T-cell (primary cell): ENCODE measurements at places on chromosomes 12 and 14.

- DNase-seq = no peak
Observed at GRCh38 chr12:49549735-49550692, 11.2 kb downstream of the KCNH3 start.

DNA sequence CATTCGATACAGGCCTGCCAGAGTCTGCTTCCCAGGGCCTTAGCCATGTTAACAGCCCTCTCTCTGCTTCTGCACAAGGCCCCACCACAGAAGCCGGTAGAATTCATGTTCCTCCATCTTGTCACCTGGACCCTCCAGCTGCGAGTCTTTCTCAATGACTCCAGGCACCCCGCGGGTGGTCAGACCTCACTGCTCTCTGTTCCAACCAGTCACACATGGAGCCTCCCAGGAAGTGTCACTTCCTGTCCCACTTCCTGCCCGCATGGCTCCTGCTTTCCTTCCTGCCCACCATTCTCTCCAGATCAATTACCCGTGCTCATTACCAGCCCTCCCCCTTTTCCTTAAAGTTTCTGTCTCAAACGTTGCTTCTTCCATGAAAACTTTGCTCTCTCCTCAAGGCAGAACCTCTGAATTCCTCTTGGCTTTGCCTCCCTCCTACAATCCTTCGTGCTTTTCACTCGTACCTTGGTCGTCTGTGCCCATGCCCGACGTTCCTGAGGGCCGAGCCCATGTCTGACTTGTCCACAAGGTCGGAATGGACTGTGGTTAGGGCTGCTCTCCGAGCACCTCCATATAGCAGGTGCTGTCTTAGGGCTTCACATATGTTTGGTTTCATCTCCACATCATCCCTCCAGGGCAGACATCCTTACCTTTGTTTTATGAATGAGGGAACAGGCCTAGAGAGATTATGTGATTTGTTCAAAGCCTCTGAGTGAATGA, 172.1 kb downstream of the TSPAN9 start:
- no peak for DNase-seq

- no peak for DNase-seq
Observed at GRCh38 chr12:19461999-19462398, 22.7 kb downstream of the AEBP2 start.

GRCh38 chr12:80316222-80316621, 127.8 kb upstream of the PTPRQ start:
- DNase-seq = no peak

- no peak for DNase-seq
Observed at GRCh38 chr12:65756956-65757511, 67.2 kb upstream of the HMGA2 start.

- DNase-seq = peak; percentile 8
Observed at GRCh38 chr12:127293507-127294310, 973.3 kb upstream of the TMEM132C start.

DNA sequence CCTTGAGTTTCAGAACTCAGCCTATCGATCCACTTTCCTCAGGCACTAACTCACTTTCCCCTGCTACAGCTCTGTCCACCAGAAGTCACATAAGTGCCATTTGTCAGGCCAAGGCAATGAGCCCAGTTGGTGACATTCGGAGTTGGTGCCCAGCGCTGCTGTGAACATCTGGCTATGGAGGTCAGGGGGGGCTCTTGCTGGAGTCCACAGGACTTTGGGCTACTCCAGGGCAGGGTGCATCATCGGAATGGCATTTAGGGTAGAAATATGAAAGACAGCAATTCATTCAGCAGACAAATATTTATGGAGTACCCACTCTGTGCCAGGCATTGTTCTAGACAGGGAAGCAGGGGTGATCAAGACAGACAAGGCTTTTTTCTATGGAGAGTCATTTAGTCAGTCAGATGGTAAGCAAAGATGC, 1.5 kb upstream of the PPP1CC start:
- no peak for DNase-seq
